NT2/D1 (cell line): ENCODE measurements at places on chromosomes 13 and 19.
A peak's percentile ranks its signal among the peaks of the same experiment; 100 is the strongest.

DNA sequence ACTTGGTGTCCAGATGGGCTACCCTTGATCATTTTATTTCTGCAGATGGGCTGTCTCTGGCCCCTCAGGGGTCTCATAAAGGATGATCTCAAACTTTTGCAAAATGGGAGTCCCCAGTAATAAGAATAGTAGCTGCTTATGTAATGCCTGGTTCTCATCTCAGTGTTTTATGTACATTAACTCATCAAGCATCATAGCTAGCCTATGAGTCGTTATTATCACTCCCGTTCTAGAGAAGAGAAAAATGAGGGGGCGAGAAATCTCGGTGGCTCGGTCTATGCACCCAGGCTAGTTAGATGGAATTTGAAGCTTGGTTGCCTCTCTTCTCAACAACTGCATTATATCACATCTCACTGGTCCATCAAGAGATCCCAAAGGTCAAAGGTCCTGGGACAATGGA lies 3.4 kb downstream of the CACNG6 start:
- DNase-seq = no peak

DNA sequence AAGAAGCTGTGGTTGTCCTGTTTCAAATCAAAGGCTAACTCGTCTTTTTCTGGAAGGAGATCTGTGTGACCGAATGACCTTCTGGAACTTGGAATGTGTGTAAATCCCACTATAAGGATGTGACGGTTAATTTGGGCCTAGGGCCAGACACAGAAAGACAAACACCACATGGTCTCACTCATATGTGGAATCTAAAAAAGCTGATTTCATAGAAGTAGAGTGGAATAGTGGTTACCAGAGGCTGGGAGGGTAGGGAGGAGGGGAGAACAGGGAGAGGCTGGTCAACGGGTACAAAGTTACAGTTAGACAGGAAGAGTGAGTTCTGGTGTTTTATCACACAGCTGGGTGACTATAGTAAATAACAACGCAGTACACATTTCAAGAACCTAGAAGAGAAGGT lies 39.3 kb upstream of the RGCC start:
- DNase-seq = no peak

DNA sequence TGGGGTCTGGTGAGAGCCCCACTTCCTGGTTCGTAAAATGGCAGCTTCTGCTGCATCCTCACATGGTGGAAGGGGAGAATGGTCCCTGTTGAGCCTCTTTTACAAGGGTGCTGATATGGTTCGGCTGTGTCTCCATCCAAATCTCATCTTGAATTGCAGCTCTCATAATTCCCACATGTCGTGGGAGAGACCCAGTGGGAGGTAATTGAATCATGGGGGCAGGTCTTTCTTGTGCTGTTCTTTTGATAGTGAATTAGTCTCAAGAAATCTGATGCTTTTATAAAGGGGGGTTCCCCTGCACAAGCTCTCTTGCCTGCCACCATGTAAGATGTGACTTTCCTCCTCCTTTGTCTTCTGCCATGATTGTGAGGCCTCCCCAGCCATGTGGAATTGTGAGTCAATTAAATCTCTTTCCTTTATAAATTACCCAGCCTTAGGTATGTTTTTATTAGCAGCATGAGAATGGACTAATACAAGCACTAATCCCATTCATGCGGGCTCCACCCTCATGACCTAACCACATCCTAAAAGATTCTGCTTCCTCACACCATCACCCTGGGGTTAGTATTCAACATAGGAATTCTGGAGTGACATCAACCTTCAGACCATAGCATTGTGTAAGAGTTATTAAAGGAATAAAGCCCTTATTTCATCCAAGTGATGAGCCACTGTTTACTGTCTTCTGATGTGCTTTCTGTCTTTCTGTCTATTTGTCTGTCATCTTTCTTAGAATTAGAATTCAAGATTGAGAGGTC lies 159.0 kb upstream of the IRS2 start:
- no peak for DNase-seq

DNA sequence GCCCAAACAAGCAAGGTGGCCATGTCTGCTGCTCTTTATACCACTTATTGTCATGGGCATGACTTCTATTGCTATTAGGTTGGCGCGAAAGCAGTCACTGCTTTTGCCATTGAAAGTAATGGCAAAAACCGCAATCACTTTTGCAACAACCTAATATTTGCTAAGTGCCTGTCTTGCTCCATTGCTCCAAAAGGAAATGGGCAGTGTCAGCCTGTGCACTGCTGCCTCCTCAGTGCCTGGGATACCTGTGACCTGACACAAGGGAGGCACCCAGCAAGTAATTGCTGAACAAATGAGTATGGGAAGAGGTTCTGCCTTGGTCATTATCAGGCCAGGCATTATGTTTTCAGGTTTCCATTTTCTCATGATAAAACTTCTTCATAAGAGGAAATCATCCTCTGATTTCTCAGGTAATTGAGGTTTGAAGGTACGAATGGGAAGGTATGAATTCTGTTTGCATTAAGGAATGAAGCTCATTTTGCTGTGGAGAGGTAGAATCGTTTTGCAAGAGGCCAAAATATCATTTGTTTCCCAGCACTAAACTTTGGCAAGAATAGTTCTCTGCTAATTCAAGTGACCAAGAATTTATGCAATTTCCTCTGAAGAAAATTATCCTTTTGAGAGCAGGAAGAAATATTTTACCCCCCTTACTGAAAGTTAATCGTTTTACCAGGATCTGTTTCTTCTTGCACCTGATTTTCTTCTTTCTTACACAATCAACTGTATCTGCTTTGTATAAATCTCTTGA lies 128.4 kb upstream of the SPRY2 start:
- DNase-seq = no peak

DNA sequence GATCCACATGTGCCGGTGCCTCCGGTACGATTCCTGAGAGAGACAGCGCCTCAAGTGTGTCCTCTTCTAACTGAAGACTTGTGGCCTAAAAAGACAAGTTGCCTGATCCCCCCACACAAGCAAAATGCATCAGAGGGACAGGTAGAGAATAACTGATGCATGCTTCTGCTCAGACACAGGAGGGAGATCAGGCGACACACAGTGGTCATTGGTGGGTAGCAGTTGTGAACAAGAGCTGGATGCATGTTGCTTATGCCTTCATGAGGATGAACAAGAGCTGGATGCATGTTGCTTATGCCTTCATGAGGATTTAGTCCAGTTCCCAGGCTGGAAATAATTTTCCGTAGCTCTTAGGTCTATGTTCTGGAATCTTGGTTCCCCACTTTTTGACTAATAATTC lies 505.6 kb downstream of the MYO16 start:
- no peak for DNase-seq

GRCh38 chr13:36154567-36155291 lies 23.5 kb upstream of the DCLK1 start:
- no peak for DNase-seq

DNA sequence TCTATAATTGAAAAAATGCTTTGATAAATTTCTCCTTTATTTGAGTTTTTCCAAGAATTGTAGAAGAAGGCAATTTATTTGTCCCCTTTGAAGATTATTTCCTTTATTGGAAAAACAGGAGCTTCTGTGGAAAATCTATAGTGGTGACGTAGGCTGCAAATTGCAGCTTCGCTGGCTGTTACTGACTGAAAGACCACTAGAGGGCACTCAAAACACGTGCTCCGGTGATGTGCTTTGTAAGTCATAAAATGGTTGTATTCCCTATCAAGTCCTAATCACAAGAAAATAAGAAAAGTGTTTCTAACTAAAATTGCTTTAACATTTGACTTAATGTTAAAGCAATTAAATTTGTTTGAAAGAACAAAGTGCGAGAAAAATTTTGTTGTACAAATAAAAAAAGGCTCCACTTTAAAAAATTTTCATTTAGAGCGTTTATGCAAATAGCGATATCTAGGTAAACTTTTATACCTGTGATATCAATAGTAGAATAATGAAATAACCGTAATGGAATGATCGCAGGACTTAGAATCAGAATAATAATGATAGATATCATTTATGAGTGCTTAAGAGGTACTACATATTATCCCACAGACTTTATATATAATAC lies 638.2 kb upstream of the SPRY2 start:
- DNase-seq = peak; percentile 57
